GM13976 (cell line): ENCODE measurements at places on chromosomes 5 and 9.

DNA sequence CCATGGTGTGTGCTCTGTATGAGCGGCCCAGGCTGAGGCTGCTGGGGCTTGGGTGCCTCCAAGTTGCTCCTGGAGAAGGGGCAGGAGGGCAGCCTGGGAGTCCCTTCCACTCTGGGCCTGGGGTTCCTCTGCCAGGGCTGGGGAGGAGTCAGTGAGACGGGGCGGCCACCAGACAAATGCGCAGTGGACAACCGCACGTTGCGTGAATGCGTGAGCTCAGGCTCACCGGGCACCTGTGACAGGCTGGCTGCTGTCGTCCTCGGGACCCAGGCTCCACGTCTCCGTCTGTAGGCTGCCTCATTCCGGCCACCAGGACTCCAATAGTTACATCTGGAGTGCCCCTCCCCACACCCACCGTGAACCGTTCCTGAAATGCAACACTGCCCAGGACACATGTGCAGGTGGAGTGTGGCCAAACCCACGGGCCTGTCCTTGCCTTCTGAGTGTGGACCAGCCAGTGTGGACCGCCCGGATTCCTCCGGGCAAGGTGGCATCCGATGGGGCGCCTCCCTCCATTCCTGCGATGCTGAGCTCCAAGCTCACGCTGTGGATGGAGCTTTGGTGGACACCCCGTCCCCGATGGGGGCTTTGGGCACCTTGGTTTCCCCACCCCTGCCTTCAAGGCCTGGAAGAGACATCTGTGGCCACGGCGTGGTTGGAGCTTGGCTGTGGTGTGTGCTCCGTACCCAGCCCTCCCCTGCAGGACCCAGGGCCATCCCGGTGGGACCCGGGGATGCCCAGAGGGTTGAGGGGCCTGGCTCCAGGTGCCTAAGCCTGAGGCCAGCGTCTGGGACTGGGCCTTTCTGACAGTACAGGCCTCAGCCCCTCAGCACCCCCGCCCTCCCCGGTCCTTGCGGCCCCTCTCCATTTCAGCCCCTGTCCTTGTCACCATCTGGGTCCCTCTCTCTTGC lies 34.0 kb upstream of the RXRA start:
- no peak for DNase-seq

- DNase-seq = no peak
Measured at GRCh38 chr5:33153831-33154230, 286.9 kb upstream of the TARS1 start.

- no peak for DNase-seq
Measured at GRCh38 chr9:75471549-75472114, 383.3 kb downstream of the OSTF1 start.

GRCh38 chr9:33778700-33779351 lies 16.5 kb upstream of the PRSS3 start:
- DNase-seq = peak; percentile 76
